ENCODE measurements at places on chromosomes 11 and 22. TPM values are rescaled to one million over a fixed set of nuclear protein-coding genes. Genes with fewer than 3 reads are reported as not detected.

GRCh38 chr11:83693306-83693992, 407.3 kb upstream of the CCDC90B start:
- no peak for DNase-seq

GRCh38 chr11:83140691-83141455, 16.1 kb upstream of the PCF11 start:
- no peak for DNase-seq

GRCh38 chr11:26994631-26995095, 751 bp downstream of the FIBIN start:
- DNase-seq, result peak; percentile 41

CSNK2A3 gene
- total RNA-seq, result 1.2 TPM

TSSK2 gene
- total RNA-seq, result not detected

DNA sequence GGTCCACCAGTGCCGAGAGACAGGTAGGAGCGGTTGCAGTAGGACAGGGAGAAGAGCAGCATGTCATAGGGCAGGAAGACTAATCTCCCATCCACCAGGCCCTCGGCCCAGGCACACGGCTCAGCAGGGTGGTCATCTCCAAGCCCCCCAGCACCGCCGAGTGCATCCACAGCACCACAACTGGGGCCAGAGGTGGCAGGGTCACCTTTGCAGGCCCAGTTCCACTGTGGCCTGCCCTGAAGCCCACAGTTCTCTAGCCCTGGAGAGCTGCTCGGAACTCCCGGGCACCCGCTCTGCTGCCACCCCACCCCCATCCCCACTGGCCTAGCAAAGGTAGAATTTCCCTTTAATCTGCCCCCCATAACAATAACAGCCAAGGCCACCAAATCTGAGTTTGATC, 49.1 kb upstream of the LRRC32 start:
- DNase-seq, result no peak

- no peak for DNase-seq
These were observed 534.9 kb downstream of the MIAT start for GRCh38 chr22:27192135-27192829.

GRCh38 chr22:40920526-40920925, 30.7 kb upstream of the RBX1 start:
- no peak for DNase-seq

TEX12 gene
- total RNA-seq, result not detected

HTATIP2 gene
- total RNA-seq, result 21.4 TPM

DNA sequence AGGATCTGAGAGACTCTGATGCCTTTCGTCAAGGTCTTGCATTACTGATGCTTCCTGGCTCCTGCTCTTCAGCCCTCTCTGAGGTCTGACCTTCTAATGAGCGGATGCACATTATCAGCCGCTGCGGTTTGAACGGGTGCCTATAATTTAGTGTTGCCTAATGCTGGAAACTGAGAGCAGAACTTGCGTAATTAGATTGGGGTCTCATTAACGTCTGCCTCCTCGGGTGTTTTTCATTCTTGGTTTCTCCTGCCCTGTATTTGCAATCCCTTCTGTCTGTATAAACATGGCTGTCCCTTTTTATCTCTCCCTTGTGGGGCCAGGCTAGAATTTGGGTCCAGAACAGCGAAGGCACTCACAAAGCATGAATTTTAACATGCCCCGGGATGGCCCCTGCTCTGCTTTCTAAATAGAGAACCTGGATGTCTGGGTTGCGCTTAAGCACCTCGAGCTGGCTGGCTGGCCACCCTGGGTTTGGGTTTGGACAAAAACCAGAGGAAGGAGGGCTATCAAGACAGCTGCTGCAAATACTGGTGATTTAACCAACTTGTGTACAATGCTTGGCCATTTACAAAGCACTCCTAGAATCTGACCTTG, 118.6 kb downstream of the TIMP3 start:
- peak; percentile 70 for DNase-seq

DNA sequence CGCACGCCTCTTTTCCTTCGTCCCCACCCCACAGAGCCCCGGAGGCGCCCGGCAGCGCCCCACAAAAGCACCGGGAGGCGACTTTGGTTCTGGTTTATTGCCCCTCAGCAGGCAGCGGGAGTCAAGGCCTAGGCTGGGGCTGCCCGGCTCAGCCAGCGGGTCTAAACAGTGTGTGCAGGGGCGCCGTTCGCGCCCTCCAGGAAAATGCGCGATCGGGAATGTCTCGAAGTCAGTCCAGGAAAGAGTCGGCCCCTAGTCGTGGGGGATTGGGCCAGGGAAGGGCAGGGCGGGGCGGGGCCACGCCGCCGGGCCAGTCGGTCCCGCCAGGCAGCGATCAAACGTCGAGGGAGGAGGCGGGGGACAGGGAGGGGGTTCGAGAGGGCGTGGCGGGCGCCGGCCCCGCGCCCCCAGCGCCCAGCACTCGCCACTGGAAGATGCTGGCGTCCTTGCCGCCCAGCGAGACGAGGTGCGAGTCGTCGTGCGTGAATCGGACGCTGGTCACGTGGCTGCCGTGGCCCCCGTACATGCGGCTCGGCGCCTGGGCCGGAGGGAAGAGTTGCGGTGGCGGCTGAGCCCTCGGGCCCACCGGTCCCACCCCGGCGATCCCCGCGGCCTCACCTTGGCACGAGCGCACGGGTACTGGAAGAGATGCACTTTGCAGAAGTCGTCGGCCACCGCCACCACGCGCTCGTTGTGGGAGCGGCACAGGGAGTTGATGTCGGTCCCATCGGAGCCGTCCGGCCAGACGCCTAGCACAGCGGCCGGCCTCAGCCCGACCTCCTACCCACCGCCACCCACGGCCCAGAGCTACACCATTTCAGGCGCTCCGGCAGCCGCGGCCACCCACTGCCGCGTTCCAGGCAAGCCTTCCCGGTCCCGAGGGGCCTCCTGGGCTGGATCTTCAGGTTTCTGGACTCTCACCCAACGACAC, 741 bp upstream of the MTA2 start:
- peak; percentile 78 for DNase-seq

DNA sequence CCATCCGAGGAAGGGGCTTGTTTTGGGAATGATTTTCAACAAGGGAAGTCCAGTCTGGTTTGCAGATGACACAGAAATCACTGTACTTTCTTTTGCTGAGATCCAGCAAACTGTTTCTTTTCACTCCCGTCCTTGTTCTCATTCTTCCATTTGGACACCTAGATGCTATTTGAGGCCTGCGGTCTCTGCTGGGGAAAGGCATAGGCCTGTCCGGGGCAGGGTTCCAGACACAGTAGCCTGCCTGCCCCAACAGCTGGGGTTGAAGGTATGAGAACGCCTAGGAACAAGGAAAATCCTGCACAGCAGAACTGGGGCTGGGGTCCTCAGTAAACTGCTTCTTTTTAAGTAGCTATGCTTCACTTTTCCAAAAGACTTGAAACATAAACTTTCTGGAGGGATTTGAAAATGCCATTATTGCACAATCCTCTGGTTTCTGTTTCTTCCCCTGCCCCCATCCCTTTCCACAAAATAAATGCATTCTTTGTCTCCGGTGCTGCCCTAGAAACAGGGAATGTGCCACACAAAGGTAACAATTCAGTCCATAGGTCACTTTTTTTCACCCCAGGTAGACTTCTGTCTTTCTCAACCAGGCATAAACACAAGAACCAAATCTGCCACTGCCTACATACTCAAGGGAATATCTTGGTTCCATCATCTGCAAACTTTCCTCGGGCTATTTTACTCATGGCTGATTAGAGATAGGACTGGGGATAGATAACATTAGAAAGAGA, 174.8 kb upstream of the MTMR2 start:
- DNase-seq, result peak; percentile 40

CEP126 gene
- total RNA-seq, result 1.2 TPM

DNA sequence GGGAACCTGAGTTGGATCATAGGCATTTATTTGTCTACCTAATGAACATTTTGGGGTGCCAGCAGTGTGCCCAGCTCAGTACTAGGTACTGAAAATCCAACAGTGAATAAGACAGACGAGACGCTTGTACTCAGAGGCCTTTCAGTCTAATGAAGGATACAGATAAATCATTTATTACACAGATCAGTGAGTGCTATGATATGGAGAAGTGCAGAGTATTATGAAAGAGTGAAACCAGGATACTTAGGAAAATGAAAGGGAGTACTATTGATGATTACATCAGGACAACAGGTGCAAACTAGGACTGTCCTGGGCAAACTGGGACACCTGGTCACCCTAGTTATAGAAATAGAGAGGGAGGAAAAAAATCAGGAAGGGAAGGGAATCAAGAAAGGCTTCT, 207.5 kb upstream of the NCAM1 start:
- no peak for DNase-seq

P2RX6 gene
- total RNA-seq, result 3.9 TPM

SDHD gene
- 255 TPM for total RNA-seq

- DNase-seq, result no peak
These were observed 71.2 kb downstream of the PHF21A start for GRCh38 chr11:46050003-46050461.

SUSD2 gene
- 2.6 TPM for total RNA-seq

MYEOV gene
- not detected for total RNA-seq

CNGA4 gene
- not detected for total RNA-seq

DNA sequence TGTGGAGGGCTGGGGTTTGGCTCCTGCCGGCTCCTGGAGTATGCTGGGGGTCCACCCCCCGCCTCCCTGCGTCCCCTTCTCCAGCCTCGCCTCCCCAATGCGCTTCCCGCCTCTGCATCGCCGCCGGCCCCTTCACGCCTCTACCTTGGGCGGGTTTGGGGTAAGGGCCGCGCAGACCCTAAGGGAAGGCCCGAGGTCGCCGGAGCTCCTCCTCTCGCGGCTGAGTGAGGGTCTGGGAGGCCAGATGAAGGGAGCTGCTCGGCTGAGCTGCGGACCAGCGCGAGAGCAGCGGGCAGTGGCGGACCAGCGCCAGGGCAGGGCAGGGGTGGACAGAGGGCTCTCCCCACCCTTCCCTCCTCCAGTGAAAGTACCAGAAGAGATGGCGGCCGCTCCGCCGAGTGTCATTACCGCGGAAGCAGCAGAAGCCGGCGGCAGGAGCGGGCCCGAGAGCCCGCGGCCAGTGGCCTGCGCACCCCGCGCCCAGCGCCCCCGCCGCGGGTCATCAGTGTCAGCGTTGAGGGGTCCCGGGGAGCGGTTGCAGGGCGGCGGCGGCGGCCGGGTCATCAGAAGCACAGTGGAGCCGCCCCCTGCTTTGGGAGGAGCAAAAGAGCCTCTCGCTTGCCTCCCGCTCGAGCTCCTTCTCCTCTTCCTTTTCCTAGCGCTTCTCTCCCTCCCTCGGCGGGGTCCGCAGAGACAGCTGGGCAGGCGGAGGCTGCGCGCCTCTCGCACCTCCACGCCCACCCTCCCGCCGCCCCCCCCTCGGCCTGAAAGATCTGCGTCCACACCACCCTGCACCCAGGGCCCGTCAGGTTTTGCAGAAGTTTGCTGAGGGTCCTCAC, 255.6 kb upstream of the CADM1 start:
- DNase-seq, result peak; percentile 61

HPX gene
- total RNA-seq, result 0.35 TPM

ADAMTS8 gene
- total RNA-seq, result 0.48 TPM

GRCh38 chr11:65862941-65863888, 3.0 kb downstream of the MUS81 start:
- no peak for DNase-seq

GRCh38 chr11:44566952-44567875, 1.8 kb downstream of the CD82 start:
- no peak for DNase-seq

APOL3 gene
- 25.5 TPM for total RNA-seq

DNA sequence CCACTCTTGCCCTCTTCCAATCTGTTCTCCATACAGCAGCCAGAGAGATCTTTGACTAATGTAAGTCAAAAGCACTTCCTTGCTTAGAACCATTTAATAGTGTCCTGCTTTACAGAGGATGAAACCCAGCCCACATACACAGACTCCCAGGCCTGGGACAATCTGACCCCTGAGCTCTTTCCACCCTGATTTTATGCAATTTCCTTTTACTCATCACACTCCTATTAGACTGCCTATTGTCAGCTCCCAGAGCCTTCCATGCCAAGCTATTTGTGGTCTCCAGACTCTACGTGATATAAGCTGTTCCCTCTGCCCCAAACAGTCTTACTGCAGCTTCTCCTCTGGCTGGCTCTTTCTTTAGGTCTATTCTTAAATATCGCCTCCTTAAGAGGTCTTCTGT, 28.1 kb downstream of the ME3 start:
- DNase-seq, result no peak

GRCh38 chr11:10233581-10233980, 60.4 kb downstream of the SBF2 start:
- no peak for DNase-seq

GRCh38 chr11:21511835-21512440, 680.9 kb upstream of the ANO5 start:
- DNase-seq, result peak; percentile 43

P2RY2 gene
- total RNA-seq, result 22.5 TPM

- no peak for DNase-seq
These were observed 1.3 kb upstream of the PVALB start for GRCh38 chr22:36818010-36818642.

- no peak for DNase-seq
These were observed 6.4 kb upstream of the SLC17A6 start for GRCh38 chr11:22331771-22332170.

GRCh38 chr11:117580866-117581265, 216.2 kb downstream of the DSCAML1 start:
- DNase-seq, result no peak

DNA sequence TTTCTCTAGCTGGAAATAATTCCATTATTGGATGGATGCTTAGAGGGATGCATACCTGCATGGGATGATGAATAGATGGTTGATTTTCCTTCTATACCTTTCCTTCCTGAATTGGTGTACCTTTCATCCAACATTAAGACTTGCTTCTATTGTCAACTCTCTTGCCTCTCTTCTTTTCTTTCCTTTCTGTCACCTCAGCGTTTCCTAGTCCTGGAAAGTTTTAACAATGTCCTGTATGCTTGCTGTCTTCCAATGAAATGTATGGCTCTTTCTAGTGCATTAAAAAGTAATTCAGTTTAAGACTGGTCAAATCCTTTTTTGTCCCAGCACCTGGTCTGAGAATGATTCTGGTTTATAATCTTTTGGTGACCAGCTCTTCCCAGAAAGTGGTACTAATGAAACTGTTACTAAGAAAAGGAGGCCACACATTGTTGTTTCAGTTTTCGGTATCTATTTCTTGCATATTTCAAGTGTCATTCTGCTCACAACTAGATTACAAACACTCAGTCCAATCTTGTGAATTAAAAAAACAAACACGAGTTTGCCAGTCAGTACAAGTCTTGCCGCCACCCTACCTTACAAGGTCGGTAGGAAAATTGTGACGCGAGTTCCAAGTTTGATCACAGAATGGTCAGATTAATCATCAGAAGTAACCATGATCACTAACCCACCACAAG, 8.0 kb downstream of the POU2AF1 start:
- no peak for DNase-seq

DNA sequence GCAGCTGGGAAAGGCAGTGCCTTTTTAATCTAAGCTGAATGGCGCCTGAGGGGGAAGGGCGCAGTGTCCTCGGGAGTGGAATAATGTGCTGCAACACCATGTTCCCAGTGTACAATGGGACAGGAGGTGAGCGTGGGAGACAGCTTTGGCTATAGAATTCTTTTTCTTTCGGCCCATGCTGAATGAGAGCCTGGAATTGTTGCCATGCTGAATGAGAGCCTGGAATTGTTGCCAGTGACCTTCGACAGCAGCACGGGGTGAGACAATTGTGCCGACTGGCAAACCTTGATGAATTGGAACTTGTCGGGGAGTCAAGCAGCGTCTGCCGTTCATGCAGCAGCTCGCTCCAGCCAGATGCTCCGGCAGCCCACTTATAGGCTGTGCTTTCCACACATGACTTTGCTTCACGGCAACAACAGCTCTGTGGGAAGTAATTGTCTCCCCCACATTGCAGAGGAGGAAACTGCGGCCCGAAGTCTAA, 141.4 kb upstream of the E2F8 start:
- DNase-seq, result no peak

MUC2 gene
- not detected for total RNA-seq

GGT5 gene
- 21.0 TPM for total RNA-seq

- no peak for DNase-seq
These were observed 40.1 kb downstream of the ZBTB16 start for GRCh38 chr11:114099392-114100178.

GRCh38 chr11:3665336-3666022, 5.7 kb downstream of the CHRNA10 start:
- DNase-seq, result no peak

Measured in Right ventricle myocardium superior (tissue), 1 donor.